ENCODE measurements at places on chromosomes 4 and X.

GRCh38 chr4:6663596-6664393, 23.3 kb downstream of the MRFAP1 start:
- DNase-seq = no peak

DNA sequence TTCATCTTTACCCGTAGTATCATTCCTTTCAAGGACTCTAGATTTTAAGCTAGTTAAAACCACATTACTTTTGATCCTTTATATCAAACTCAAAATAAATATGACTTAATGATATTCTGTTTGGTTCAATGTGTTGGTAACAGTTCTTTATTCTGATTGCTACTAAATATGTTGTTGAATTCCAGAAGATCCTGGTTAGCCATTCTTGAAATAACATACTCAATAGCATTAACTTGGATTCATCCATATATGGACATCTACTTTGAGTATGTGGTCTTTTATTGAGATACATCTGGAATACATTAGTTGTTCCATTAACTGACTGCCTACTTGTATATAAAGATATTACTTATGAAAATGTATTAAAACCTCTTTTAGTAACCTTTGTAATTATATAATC, 27.5 kb upstream of the PCDH18 start:
- DNase-seq = no peak

DNA sequence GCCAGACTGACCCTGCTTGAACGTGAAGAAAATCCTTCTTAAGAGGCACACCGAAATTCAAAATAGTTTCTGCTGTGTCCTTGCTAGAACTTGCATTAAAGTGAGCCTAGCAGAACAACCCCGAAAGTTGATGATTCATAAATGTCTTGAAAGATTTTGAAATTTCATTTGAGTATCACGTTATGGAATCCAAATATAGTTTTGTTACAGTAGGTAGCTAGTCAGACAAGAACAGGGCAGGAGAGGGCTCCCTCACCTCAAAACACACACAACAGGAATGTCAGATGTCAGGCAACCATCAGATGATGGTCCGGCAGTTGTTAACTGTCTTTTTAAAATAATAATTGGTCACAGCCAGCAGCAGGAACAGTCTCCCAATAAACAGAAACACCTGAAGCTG, 259.6 kb upstream of the GNPDA2 start:
- no peak for DNase-seq

- DNase-seq = no peak
These were observed 126.8 kb upstream of the CXorf66 start for GRCh38 chrX:140092121-140092520.

DNA sequence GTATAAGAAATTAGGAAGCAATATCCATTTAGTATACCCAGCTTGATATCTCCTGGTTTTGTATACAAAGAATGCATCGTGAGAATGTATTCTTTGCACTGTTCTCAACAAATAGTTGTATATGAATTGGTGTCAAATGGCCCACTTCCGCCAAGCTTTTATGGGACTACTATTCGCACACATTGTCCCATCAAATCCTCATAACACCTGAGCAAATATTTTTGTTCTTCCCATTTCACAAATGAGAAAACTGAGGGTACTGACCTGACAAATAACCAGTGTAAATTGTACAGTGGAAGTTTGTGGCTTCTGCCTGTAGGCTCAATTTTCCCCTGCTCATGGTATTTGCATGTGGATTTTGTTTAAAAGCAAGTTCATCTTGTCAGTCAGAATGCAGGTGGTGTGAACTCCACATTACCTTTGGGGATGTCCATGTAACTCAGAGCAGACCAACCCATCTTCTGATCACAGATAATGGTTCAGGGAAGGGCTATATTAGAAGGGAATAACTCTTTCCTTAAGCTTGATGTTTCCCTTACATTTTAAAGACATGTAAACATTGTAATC, 51.5 kb upstream of the FAM241A start:
- DNase-seq = no peak

DNA sequence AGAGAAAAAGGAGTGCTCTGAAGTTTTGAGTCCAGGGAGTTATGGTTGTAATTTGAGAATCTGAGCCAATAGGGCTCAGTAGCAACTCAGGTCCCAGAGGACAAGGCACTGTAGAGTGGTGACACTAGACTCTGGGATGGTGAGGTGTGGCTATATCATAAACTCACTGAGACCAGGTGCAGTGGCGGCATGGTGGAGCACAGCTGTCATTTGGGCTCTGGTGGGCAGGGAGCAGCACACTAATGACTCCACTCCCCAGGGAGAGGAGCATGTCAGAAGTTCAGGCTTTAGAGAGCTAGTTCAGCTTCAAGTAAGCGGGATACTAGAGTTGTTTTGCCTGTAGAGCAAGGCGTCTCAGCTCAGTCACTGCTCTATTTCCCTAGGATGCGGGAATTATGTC, 165.4 kb upstream of the USP38 start:
- no peak for DNase-seq

- DNase-seq = no peak
These were observed 199.6 kb downstream of the VEGFC start for GRCh38 chr4:176592976-176593670.

DNA sequence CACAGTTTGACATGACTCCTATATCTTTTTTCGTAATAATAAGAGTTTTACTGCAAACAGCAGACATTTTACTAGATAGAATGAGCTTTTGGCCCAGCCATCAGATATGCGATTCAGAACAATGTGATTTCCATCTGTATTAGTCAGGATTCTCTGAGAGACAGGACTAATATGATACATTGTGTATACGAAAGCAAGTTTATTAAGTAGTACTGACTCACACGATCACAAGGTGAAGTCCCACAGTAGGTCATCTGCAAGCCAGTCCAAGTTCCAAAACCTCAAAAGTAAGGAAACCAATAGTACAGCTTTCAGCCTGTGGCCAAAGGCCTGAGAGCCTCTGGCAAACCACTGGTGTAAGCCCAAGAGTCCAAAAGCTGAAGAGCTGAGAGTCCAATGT, 24.1 kb downstream of the CXCL8 start:
- DNase-seq = no peak

GRCh38 chrX:906586-906985, 276.0 kb downstream of the SHOX start:
- DNase-seq = no peak

DNA sequence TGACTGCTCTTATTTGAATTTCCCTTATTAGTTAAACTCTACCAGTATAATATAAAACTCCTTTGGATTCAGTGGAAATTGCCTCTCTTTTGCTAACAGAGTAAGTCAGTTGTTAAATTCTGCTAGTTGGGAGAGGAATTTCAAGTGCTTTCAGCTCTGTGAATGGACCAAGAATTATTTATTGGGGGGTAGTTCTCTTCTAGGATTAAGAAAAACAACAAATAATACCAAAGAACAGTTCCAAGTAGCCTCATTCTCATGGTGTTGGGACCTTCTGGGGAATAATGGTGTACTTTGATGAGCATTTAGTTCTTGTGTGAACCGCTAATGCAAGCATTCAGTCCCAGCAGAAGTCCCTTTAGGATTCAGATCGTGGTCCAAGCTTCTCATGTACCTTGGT, 11.6 kb downstream of the SPARCL1 start:
- no peak for DNase-seq

- DNase-seq = no peak
These were observed 243.1 kb upstream of the ANXA3 start for GRCh38 chr4:78308517-78308916.

DNA sequence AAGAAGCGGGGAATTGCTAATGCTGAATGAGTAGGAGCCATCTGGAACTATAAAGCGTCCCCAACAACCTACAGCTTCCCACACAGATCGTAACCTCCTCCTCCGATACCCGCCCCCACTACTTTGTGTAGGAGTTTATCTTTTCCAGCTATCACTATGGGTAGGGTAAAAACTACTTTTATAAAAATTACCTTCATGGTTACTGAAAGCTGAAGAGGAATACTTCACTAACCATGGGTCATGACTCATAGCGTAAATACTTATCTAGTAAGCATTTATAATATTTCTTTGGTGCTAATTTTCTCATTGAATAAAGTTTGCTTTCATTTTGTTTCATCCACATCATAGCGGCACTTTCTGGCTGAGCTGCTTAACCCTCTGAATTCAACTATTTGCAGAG, 79.4 kb upstream of the TNIP3 start:
- no peak for DNase-seq

- no peak for DNase-seq
These were observed 144.2 kb downstream of the PDLIM5 start for GRCh38 chr4:94595880-94596483.

- no peak for DNase-seq
These were observed 59.9 kb upstream of the FAM241A start for GRCh38 chr4:112085156-112086035.

GRCh38 chr4:166309286-166309685, 436.2 kb downstream of the TLL1 start:
- no peak for DNase-seq

- DNase-seq = no peak
These were observed 7.7 kb upstream of the STK32B start for GRCh38 chr4:5043579-5043978.

DNA sequence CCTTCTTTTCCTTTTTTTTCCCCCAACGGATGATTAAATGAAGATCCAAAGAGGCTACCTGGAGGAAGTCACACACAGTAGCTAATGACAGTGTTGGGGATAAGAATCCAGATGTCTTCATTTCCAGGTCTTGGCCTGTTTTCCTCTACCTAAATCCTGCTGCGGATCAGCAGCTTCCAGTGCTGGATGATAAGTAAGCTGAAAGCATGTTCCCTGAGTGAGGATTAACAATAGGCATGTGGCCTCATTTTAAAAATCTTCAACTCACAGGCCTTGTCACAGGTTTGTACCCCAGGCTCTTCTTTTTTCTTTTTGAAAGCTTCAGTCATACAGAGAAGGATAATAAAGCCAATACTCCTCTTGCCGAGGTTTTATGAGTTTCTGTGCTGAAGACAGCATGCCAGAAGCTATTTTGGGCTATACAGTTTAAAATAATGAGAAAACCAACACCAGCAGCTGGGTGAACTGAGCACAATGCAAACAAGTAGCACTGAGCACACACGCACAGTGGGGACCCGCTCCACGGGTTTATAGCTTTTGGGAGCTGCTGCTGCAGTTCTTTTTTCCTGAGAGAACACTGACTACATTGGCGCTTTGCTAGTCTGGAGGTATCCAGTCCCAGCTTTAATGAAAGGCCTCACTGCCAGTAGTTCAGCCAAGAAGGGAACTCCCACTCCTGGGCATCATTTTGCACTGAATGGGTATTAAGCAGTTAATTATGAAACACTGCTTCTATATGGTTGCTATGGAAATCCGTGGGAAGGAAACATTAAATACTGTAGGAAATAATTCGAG, 184.2 kb upstream of the CTSO start:
- DNase-seq = no peak

DNA sequence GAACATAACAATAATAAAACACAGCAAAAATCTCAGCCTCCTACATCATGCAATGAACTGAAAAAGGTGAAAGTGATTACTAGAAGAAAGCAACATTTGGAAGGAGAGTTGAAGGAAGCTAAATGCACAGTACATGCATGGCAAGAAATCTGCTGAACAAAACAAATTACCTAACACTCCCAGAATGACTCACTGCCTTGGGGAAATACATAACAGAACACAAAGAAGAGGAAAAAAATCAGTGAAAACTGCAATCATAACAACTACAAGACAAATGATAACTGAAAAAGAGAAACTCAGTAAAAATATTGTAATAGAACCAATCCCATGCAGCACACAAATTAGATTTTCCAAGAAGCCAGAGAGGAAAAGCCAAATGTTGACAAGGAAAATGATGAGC, 1513.2 kb downstream of the ARAP2 start:
- no peak for DNase-seq

GRCh38 chr4:60396341-60397049, 803.6 kb upstream of the ADGRL3 start:
- no peak for DNase-seq

DNA sequence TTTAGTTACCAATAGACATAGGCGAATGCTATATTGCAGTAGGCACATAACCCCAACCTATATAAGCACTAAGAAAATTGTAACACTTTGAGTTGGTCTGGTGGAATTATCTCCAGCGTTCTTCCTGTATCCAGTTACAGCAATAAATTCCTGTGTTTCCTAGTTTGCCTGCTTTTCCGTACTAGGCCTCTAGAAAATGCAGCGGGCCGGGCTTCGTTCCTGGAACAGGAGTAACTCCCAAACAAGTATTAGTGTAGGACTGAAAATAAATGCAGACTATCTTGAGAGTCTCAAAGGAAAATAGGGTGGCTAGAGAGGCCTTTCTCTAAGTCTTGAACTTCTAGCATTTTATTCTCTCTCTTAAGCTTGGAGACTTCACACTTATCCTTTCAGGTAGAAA, 159.8 kb downstream of the OR13H1 start:
- no peak for DNase-seq

GRCh38 chr4:2135083-2135482, 76.0 kb downstream of the NAT8L start:
- no peak for DNase-seq

GRCh38 chr4:185370268-185370949, 25.3 kb downstream of the LRP2BP start:
- no peak for DNase-seq

DNA sequence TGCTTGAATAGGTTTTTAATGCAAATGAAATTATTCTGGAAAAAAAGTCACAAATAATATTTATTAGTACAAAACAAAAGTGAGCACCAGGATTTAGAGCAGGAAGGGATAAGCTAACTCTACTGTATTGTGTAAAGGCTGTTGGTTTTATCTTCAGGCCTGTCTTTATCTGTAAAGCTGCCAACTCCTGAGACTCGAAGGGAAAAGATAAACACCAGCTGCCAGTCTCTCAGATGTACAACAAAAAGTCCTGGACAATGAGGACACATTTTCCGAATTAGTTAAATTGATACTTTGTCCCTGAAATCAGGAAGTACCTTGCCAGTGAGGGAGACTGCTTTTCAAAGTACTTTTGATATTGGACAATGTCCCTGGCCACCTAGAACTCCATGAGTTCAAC, 8.8 kb downstream of the DDX60 start:
- no peak for DNase-seq

- DNase-seq = no peak
These were observed 667.5 kb downstream of the GRXCR1 start for GRCh38 chr4:43560047-43560446.

GRCh38 chr4:165634766-165635165, 238.3 kb upstream of the TLL1 start:
- no peak for DNase-seq

DNA sequence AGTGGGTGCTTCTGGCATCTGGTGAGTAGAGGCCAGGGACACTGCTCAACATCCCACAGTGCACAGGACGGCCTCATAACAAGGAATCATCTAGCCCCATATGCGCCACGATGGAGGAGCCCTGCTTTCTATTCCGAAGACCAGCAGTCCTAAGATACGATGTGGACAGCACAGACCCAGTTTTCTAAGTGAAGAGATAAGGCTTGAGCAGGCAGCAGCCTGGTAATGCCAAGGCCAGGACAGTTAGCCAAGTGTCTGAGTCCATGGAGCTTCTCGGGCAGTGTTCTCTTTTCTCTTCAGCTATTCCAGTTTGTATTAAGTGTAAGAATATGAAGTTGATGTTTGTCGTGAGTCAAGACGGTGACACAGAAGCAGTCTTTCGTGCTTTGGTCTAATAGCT, 112.7 kb downstream of the TBL1X start:
- DNase-seq = no peak

- DNase-seq = no peak
These were observed 25.1 kb upstream of the JAKMIP1 start for GRCh38 chr4:6225469-6225868.
